ENCODE measurements at places on chromosomes 2 and 18.

DNA sequence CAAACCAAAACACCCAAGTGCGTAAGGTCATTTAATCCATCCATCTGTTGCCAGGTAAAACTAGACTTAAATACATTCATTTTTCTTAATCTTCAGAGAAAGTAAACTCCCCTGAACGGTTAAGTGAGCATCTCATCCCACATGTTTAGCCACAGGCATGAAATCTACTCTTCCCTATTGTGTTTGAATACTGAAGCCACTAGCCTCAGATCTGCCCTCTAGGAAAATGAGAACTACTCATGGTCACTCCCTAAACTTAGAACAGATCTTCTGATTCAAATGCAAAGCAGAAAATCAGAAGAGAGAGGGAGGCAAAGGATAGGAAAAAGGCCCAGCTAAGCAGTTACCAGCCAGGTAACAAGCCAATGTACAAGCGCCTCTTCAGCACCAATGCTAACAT lies 7.1 kb downstream of the TMEM247 start:
- no peak for DNase-seq

DNA sequence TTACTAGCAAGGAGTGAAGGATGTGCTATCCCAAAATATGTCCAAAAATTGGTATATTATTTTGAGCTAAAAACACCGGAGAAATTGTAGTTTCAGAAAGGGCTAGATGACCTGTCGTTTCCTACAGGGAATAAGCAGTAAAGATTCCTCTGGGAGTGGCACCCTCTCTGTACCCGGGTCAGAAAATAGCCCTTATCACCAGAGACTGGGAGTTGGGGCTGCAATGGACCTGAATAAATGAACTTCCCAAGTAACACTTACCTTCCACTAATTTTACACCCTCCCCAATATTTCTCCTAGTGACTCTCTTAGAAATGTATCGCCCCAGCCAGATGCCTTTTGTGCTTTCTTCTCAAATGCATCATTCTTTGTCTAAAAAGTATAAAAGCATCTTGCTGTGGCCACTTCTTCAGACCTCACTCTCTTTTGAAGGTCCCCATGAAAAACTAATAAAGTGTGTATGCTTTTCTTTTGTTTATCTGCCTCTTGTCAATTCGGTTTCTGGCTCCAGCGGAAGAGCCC lies 734 bp upstream of the RMC1 start:
- DNase-seq, result no peak

GRCh38 chr2:164896226-164896625 lies 54.6 kb upstream of the COBLL1 start:
- DNase-seq, result peak; percentile 98

GRCh38 chr18:43175257-43175656 lies 59.8 kb upstream of the RIT2 start:
- DNase-seq, result no peak

GRCh38 chr18:9952633-9953416 lies 39.0 kb downstream of the VAPA start:
- DNase-seq, result peak; percentile 68

DNA sequence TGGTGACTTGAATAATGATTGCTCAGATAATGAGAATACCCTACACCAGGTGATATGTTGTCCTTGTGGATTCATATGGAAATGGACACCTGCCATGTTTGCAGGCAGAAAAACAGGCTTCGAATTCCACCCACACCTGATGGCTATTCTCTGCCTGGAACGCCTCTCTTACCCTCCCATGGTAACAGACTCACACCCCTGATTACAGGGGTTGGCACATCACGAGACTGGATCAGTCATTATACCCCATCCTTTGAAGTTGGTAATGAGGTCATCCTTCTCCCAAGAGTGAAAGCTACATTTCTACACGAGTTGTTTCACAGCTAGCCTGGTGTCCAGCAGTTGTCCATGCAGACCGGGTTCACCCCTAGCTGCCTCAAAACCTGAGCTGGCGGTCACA lies 71.4 kb upstream of the MBOAT2 start:
- no peak for DNase-seq

DNA sequence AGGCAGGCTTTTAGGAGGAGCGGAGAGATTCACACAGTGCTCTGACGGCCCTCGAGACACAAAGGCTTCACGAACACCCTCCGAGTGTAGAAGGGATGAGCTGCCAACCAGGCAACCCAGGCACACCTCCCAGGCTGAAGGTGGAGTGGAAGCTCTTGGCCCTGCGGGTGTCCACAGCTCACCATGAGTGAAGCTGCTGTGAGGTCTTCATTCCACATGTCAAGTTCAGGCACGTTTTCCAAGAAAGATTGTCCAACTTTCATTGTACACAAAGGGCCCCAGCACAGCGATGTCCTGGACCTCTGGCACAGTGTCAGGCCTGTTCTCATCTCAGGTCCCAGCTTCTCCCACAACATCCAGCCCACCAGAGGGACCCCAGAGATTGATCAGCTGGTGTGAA lies 13.4 kb downstream of the PARD6G start:
- no peak for DNase-seq

DNA sequence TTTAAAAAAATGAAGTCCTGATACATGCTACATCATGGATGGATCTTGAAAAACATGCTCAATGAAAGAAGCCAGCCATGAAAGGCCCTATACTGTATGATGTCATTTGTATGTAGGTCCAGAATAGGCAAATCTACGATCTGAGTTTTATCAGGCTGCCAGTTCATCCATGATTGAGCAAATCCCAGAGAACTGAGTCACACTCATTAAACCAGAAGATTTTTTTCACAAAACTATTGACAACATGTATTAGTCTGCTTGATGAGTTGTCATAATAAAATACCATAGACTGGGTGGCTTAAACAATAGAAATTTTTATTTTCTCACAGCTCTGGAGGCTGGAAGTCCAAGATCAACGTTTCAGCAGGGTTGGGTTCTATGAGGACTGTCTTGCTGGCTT lies 130.7 kb downstream of the MREG start:
- DNase-seq, result no peak

DNA sequence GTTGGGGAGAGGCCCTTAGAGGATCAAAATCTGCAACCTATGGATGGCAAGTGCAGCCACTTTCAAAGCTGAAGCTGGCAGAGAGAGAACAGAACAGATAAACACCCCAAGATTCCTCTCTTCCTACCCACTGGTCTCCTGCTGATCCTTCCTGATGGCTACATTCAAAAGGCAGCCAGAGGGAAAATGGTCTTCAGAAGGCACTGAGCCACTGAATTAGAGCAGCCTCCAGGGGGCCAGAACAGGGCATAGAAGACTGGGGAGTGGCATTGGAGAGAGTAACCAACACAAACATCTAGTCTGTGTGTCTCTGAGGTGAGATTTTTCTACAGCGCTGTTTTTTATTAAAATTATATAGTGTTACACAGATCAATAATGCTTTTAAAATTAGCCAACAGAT lies 432.6 kb downstream of the PARD3B start:
- DNase-seq, result no peak
